ENCODE measurements at places on chromosomes 1 and 21.

DNA sequence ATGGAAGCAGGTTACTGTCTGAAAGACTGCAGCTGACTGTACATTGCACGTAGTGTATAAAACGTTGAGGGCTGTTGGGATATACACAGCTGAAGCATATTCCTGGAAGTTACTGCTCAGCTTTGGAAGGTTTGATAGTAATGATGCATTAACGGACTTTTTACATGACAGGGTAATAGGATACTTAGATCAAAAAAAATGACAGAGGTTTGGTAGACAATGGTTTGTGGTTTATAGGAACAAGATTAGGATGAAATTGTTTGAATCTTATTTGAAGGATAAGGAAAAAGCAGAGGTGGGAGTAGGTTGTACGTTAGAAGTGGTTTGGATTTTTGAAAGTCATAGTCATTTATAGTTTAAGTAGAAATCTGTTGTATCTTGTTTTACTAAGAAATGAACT lies 33.0 kb downstream of the ADGRL2 start:
- no peak for DNase-seq

DNA sequence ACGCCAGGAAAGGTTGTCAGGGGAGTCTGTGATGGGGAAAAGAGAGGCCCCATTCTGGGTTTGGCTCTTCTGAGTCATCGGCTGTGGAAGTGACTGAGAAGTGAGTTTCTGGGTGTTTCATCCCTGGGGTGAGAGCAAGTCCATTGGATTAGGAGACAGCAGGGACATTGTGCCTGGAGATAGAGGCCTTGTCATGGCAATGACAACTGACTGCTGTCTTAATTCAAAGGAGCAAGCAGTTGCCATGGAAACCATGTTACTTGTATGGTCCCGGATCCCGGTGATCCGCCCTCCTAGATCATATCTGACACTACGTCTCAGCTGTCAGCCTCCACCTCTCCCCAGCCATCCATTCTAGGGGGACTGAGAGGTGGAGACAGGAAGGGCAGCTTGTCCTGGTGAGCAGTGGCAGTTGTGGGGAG lies 34.4 kb downstream of the KIAA0040 start:
- DNase-seq, result no peak

DNA sequence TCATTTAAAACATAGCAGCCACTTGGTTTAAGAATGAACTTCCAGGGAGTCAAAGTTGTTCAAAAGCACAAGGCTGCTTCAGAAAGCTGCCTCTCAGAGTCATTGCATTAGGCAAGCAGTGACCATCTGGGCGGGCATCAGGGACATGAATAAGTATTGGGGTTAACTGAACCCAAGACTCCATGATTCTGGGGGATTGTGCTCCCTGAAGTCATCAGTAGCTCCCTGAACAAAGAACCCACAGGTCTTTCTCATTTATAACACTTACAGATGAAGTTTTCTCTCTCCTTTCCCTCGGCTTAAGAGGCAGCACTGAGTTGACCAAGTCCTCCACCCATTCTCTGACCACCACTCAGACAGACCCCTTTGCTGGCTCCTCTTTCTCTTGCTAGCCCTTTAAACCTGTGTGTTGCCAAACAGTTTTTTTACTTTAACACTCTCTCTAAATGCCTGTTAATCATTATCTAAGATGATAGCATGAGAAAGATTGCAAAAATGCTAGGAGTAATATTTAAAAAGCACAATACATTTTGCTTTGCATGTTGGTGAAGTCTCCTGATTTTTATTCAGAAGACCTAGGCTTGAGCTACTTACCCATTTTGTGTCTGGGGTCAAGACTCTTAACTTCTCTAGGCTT lies 77.0 kb upstream of the ARHGAP29 start:
- DNase-seq, result no peak

DNA sequence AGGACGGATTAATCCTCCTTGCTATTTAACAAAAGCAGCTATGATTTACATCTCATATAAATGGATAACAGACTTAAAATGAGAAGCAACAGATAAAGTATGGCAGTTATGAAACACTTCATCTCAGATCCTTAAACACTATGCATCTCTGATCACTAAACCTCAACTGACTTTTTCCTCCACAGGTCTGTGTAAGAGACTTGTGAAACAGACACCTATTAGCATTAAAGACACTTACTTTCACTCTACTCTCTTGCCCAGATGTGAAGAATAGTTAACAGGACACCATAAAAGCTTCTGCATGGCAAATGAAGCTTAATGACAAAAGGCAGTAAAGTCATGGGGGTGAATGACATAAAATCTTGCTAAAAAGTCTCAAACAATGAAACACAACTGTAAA lies 6.2 kb downstream of the LIN9 start:
- no peak for DNase-seq

GRCh38 chr21:36966821-36967768 lies 626 bp upstream of the HLCS start:
- no peak for DNase-seq

- DNase-seq, result no peak
These were observed 867.3 kb downstream of the TTLL7 start for GRCh38 chr1:83131692-83131955.

DNA sequence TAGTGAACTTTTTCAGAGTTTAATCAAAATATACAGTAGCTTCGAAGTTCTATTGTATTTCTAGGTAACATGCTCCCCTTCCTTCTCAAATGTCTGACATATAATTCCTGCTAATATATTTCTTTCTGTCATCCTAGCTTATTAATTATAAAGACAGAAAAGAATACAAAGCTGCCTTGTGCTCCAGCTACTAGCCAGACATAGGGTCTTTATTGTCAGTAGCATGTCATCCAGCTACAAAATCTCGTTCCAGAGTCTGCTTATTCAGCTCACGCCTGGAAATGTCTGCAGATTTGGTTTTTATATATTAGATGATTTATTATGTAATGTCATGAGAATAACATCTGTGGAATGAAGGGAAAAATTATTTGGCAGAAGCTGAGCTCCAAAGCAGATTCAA lies 1102.8 kb downstream of the BRINP3 start:
- DNase-seq, result no peak

GRCh38 chr1:100750005-100750885 lies 30.7 kb downstream of the VCAM1 start:
- no peak for DNase-seq
